ENCODE measurements at places on chromosomes 4 and X.

DNA sequence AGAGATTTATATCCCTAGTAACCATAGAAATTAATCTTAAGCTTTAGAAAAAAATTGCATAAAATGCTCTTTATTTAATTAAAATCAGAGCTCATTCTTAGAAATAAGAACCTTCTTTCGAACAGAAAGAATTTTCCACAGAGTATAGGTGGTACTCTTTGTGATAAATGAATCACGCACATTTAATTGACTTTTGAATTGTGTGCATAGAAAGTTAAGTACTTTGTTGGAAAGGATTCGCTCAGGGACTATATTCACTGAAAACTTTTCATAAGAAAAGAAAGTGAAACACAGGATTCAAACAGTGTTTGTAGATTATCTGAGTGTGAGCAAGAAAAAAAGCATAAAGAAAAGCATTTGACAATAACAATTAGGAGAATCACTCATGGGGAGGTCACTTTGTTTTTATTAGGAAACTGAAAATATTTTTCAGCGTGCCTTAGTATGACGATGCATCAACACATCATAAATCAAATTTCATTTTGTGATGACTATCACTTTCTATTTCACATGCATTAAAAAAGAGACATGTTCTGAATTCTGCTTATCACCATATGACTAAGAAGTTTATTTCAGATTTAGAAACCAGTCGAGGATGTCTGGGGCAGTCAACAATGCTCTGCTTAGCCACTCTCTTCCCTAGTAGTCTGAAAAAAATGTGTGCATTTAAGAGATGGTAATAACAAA is 49.5 kb downstream of the STX18 start:
- peak; percentile 38 for DNase-seq

DNA sequence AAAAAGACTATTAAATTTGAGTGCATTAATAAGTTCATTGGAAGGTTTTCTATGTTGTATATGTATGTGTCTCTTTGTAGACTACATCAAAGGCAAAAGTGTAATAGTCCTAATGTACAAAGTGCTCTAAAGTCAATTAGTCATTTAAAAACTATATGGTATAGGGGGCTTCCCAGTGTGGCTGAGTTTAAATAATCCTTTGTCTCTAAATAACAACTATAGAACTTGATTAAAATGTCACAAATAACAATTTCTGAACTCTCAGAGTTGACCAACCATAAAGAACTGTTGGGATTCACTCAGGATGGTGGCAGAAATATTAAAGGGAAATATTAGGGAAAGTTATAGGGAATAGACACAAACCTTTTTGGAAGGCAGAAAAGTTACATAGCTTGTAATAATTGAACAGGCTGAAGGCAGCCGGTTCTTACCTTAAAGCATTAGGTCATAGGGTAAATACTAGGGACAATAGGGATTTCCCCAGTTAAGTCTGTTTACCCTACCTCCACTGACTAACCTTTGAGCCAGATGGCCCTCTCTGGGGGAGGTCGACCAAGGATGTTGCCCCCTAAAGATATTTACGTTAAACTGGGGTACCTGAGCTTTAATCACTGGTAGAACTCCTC is 1054.2 kb downstream of the ARAP2 start:
- DNase-seq, result no peak

GRCh38 chrX:155612312-155613224 is at the start of gene TMLHE:
Gene TMLHE (minus strand): TSS chrX:155612952. CDS start chrX:155545276, 67,676 bp downstream.
- DNase-seq, result peak; percentile 24

DNA sequence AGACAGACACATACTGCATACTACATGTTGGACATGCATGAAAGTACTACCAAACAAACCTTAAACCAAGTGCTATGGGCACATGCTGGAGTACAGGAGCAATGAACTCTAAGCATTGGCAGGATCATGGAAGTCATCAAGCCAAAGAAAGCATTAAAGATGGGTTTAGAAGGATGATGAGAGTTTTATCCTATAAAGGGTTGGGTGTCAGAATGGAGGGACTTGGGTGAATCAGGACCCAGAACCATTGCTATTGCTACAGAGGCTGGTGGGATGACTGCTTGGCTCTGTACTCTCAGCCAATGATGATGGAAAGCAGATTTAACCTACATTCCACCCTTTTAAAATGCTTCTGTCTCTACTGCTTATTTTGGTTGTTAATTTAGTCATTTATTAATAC is 233.9 kb upstream of the EDA2R start:
- DNase-seq, result no peak

DNA sequence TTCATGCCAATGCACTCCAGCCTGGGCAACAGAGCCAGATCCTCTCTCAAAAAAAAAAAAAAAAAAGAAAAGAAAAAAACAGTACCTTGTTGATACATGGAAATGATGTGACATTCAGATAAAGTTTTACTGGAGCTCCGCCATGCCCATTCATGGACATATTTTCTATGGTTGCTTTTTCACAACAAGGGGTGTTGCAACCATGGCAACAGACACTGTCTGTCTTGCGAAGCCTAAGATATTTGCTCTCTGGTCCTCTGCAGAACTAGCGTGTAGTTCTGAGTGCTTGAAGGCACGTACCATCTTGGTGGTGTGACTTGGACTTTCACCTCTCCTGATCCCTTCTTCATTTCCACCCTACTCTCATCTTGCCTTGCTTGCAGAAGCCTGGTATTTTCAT is 53.2 kb downstream of the TBL1X start:
- DNase-seq, result no peak

GRCh38 chr4:133565379-133565778 is 416.3 kb downstream of the PCDH10 start:
- DNase-seq, result peak; percentile 14

DNA sequence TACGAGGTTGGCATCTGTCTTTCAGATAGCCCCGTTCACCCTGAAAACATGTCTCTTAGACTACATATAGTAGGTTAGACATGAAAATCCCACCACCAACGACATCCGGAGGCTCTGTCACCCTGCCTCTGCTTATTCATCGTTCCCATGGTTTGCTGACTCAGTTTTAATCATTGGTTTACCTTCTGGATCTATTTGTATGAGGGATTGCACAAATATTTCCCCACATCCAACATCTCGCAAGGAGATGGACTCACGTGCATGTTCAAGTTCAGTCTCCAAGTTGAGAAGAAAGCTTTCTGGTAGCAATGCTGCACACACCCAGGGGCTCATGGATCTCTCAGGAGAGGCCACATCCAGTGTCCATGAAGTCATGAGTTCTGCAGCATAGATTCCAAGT is 10.8 kb downstream of the CETN2 start:
- DNase-seq, result no peak

DNA sequence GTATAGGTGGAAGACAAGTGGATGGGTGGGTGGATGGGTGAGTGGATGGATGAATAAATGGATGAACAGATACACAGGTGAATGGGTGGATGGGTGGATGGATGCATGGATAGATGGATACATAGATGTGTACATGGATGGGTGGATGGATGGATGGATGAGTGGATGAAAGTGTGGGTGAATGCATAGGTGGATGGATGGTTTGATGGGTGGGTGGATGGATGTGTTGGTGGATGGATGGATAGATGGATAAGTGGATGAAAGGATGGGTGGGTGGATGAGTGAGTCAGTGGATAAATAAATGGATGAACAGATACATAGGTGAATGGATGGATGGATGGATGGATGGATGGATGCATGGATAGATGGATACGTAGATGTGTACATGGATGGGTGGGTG is 1.6 kb downstream of the CRLF2 start:
- no peak for DNase-seq

DNA sequence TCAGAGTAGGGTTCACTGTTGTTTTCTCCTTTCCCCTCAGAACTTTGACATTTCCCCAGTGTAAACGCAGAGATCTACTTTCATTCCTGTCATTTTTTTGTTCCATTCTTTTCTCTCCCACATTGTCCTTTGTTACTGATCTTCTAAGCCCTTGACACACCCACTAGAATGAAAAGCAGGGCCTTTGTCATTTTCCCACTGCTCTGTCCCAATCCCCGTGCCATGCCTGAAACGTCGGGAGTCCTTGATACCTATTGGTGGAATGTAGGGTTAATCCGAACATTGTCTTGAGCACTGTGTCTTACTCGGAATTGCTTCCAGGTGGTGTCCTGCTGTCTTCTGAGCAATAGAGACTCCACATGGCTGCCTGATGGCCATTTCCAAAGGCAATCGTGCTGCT is 887.1 kb upstream of the FRG1 start:
- no peak for DNase-seq

DNA sequence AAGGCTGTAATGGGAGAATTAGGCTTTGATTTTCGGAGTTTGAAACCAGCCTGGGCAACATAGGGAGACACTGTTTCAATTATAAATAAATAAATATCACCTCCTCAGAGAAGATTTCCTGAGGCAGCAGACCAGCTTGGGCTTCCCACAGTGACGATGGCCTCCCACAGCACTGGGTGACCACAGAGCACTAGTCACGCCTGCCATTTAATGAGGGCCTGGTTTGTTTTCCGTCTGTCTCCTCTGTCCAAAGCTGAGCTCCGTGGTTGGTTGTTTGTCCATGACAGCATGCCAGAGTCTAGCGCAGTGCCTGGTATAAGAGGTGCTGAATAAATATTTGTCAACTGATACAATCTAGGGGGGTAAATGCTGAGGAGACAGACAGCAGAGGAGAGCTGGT is 10.4 kb upstream of the PDGFRA start:
- DNase-seq, result no peak

- no peak for DNase-seq
Observed at GRCh38 chr4:10622728-10623127, 61.8 kb downstream of the CLNK start.

DNA sequence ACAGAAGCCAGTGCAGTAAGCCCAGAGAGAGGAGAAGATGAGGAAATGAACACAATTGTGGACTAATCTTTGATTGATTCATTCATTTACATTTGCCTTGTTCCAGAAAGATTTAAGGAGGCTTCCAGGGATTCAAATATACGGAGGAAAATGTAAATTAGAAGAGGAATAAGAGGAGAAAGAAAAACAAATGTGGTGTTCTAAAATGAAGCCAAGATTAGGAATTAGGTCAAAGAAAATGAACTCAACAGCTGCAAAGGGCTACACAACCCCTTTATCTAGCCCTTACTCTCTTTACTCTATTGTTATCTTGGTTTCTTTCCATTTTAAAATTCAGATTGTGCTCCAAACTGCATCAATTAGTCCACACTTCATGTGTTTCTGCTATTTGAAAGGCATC is 196.8 kb downstream of the SPATA18 start:
- no peak for DNase-seq

GRCh38 chrX:38746102-38746501 is 55.2 kb upstream of the MID1IP1 start:
- DNase-seq, result no peak

DNA sequence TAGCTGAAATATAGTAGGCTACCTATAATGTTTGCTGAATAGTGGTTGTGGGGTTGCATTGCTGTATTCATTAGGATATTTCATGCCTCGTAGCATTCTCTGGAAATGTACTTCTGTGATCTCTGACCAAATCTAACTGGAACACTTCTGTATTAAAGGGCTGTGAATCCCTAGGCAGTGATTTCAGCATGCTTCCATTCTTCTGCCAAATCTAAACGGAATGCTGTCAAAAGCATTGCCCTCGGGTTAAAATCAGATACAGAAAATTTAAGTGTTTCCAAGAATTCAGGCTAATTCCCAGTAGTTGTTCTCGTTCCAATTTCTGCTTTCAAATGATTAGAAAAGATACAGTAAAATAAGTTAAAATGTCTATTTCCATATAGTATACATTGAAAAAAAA is 1847.5 kb upstream of the IGFBP7 start:
- DNase-seq, result no peak

- no peak for DNase-seq
Observed at GRCh38 chr4:39045827-39046221, 13.6 kb upstream of the TMEM156 start.

DNA sequence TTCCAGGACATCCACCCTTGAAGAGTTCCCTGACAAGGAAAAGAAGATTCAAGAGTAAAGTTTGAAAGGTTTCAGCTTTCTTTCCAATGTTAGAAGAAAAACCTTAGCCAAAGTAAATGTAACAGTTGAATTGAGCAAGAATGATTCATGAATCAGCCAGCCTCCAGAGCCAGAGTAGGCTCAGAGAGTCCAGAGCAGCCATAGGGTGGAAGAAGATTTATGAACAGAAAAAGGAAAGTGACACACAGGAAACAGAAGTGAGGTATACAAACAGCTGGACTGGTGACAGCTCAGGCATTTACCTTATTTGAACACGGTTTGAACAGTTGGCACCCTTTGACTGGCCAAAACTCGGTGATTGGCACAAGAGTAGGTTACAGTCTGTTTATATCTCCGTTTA is 63.2 kb downstream of the QDPR start:
- peak; percentile 78 for DNase-seq

GRCh38 chrX:42491137-42491907 is 286.6 kb downstream of the PPP1R2C start:
- no peak for DNase-seq

GRCh38 chrX:111040377-111041017 is 55.5 kb upstream of the PAK3 start:
- DNase-seq, result no peak
